ENCODE measurements at places on chromosomes 3 and 15. TPM values are rescaled to one million over a fixed set of nuclear protein-coding genes. Genes with fewer than 3 reads are reported as not detected.

TEX55 gene
- not detected for total RNA-seq

DNASE1L3 gene
- 1.1 TPM for total RNA-seq

FBXL2 gene
- not detected for total RNA-seq

SLC2A2 gene
- not detected for total RNA-seq

GREM1 gene
- total RNA-seq = not detected

MRAS gene
- total RNA-seq = 0.22 TPM

GOLGA6B gene
- not detected for total RNA-seq

RGMA gene
- not detected for total RNA-seq

LTF gene
- total RNA-seq = 0.22 TPM

UBL7 gene
- total RNA-seq = 44.4 TPM

SYNM gene
- 0.36 TPM for total RNA-seq

AMIGO3 gene
- total RNA-seq = not detected

CHDH gene
- 0.37 TPM for total RNA-seq

ZNF654 gene
- total RNA-seq = 19.5 TPM

NME9 gene
- not detected for total RNA-seq

CYP19A1 gene
- not detected for total RNA-seq

PDIA3 gene
- 82.5 TPM for total RNA-seq

CYP8B1 gene
- not detected for total RNA-seq

SH2D7 gene
- total RNA-seq = not detected

CCDC13 gene
- total RNA-seq = 2.5 TPM

IL12A gene
- total RNA-seq = 4.3 TPM

GOLGA8T gene
- total RNA-seq = not detected

AGBL1 gene
- not detected for total RNA-seq

SOX2 gene
- not detected for total RNA-seq

TM4SF4 gene
- total RNA-seq = not detected

ST3GAL6 gene
- not detected for total RNA-seq

GATM gene
- total RNA-seq = 18.2 TPM

SPG21 gene
- total RNA-seq = 94.4 TPM

Measured in B cell (primary cell).